Activated T-cell treated with anti-CD3 and anti-CD28 coated beads, Interleukin-2, amount 50 U/mL, for 24 hours (primary cell): ENCODE measurements at places on chromosomes 5 and 9.

DNA sequence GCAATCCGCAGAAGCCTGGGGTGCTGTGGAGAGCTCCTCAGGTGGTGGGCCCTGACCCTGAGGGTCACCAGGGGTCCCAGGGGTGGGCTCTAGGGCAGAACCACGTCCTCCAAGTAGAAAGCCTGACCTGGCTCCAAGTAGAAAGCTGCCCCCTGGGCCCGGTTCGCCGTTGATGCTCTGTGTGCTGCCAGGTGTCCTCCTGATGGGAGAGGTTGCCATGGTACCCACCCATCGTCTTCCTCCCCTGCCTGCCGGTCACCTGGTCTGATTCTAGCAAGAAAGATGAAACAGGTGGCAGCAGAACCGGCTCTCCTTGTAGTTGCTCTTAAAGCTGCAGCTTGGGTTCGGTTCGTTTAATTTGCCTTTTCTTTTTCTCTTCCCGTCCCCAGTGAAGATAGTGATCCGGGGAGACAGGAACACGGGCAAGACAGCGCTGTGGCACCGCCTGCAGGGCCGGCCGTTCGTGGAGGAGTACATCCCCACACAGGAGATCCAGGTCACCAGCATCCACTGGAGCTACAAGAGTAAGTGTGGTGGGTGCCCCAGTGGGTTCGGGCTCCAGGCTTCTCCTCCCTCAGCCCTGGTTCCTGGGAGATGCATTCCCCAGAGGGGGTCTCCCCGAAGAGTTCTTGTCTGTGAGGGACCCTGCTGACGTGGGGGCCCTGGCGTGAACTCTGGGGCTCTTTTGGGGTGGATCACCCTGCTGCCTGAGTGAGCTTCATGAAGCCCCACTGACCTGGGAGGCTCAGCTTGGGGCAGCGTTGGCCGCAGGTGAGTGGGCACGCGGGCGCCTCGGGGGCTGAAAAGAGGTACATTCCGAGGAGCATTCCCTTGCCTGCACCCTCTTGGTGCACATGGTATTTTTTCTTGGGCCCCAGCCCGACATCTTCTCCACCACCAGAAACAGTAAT is 15.6 kb downstream of the RABL6 start:
- no peak for DNase-seq

DNA sequence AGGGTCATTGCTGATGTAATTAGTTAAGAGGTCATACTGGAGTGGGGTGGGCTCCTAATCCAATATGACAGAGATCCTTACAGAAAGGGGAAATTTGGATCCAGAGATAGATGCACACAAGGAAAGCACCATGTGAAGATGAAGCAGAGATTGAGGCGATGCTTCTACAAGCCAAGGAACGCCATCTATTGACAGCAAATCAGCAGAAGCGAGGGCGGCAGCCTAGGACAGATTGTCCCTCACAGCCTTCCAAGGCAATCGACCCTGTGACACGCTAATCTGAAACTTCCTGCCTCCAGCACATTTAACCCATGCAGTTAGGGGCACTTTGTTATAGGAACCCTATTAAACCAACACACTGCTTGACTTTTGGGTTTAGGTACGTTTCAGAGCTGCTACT is 285.1 kb upstream of the DAP start:
- DNase-seq = no peak

GRCh38 chr9:86181379-86182315 is 77.8 kb downstream of the C9orf153 start:
- no peak for DNase-seq

GRCh38 chr5:81755320-81755719 is 4.4 kb upstream of the SSBP2 start:
- DNase-seq = no peak

GRCh38 chr5:154098465-154098864 is 59.7 kb downstream of the MFAP3 start:
- DNase-seq = no peak

GRCh38 chr5:174044466-174045254 is 846 bp upstream of the NSG2 start:
- no peak for DNase-seq

GRCh38 chr9:79131246-79131774 is 440.5 kb upstream of the TLE4 start:
- no peak for DNase-seq

- DNase-seq = no peak
These were observed 1174.6 kb downstream of the CDH9 start for GRCh38 chr5:25863811-25864210.

GRCh38 chr5:179115845-179116524 is 55.8 kb downstream of the ZNF354C start:
- no peak for DNase-seq

DNA sequence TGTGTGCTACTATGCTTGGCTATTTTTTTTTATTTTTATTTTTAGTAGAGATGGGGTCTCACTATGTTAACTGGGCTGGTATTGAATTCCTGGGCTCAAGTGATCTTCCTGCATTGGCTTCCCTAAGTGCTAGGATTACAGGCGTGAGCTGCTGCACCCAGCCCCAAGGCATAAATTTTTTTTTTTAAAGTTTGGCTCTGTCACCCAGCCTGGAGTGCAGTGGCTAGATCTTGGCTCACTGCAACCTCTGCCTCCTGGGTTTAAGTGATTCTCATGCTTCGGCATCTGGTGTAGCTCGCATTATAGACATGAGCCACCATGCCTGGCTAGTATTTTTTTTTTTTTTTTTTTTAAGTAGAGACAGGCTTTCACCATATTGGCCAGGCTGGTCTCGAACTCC is 70.3 kb downstream of the RAB24 start:
- no peak for DNase-seq

DNA sequence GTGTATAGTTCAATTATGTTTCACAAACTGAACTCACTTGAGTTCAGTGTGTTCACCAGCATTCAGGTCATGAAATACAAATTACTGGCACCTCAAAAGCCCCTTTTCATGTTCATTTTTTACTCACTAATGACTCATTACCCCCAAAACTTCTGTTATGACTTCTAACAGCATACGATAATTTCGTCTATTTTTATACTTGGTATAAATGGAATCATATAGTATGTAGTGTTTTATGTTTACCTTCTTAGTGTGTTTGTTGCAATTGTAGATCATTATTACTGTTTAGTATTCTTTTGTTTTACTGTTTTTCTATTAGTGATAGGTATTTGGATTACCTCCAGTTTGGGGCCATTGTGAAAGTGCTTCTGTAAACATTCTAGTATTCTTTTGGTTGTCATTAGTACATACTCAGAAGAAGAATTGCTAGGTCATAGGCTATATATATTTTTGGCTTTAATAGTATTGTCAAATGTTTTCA is 33.4 kb downstream of the DDX4 start:
- DNase-seq = no peak

DNA sequence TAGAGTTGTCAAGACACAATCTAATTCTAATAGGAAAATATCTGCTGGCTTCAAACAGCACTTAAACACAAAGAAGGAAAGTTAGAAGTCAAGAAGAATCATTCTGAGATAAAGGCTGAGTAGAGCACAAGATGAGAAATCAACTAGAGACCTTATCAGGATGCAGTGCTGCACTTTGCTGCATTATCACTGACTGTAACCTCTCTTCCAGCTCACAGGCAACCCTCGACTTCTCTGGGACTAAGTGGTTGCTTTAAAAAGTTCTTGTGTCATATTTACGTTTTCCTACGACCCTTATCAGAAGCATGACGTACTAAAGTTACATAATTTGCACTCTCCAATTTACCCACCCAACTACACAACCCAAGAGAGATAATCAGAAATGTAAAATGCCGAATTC is 176.1 kb downstream of the MLLT3 start:
- DNase-seq = no peak

- no peak for DNase-seq
These were observed 29.4 kb downstream of the SH3RF2 start for GRCh38 chr5:145965804-145966203.

DNA sequence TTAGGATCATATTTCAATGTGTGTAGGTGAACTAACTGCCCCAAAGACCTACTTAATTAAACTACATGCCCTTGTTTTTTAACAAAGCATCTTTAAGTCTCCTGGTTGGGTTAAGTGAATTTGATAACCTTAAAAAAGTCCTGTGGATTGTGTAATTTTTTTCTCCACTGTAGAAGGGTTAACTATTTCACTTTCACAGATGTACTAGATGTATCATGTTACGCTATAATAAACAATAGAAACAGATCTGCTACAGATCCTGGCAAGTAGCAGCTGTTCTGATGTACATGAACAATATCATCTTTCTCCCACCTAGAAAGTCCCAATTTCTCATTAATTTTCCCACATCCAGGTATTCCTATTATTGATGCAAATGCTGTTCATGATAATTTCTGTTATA is 18.9 kb downstream of the KIF24 start:
- no peak for DNase-seq

GRCh38 chr9:19513671-19514275 is 105.0 kb downstream of the ACER2 start:
- DNase-seq = no peak

GRCh38 chr9:136074706-136075105 is 20.4 kb downstream of the NACC2 start:
- no peak for DNase-seq

GRCh38 chr5:150523472-150524350 is 15.8 kb downstream of the NDST1 start:
- no peak for DNase-seq

- no peak for DNase-seq
These were observed 28.8 kb upstream of the TRIM32 start for GRCh38 chr9:116658265-116658664.

DNA sequence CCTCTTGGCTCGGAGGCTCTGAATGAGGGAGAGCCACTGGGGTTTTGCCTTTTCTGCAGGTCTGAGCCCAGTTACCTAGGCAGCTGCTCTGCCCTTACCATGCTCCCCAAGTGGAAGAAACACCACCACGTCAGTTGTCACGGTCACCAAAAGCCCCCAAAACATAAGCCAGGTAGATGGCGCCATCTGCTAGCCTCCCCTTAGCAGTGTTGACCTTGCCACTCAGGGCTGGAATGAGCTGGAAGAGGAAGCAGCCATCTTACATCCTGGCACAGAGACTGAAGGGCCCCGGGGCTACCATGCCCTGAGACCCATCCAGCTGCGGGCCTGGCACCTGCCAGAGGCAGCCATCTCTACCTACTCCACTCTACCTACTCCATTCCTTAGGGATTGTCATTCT is 7.4 kb downstream of the ZER1 start:
- DNase-seq = no peak

- DNase-seq = no peak
These were observed 22.3 kb upstream of the ALDH1B1 start for GRCh38 chr9:38370176-38370575.

GRCh38 chr5:40074826-40075225 is 604.9 kb upstream of the PTGER4 start:
- DNase-seq = no peak

DNA sequence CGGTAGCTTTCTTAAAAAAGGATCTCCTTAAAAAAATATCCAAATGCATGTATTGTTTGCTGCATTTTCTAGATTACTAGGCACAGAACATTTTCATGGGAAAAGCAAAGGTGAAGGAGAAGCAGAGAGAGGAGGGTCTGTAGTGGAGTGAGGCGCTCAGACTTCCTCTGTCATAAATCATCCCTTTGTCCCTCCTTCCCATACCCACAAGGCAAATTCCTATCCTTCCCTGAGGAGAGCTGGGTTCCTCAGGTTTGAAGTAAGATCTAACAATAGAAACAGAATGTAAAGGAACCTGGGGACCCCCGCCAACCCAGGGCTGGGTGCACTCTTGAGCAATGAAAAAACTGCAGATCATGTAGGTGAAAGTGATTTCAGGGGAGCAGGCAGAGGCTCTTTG is 149.2 kb upstream of the ANKH start:
- DNase-seq = no peak

DNA sequence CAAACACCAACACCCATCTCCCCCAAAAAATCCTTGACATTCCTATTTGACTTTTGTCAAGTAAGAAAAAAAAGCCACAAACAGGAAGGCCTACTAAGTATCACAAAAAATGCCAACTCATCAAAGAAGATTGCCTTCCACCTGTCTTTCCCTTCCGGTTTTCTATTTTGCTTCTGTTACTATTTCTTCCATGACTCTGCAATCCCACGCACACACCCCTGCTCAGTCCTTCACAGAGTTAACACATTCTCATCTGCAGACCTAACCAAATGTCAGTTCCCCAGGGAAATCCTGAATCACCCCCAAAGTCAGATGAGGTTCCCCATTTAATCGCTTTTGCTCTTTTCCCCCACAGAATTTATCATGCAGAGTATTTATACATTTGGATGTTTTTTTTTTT is 15.1 kb downstream of the LPAR1 start:
- no peak for DNase-seq

DNA sequence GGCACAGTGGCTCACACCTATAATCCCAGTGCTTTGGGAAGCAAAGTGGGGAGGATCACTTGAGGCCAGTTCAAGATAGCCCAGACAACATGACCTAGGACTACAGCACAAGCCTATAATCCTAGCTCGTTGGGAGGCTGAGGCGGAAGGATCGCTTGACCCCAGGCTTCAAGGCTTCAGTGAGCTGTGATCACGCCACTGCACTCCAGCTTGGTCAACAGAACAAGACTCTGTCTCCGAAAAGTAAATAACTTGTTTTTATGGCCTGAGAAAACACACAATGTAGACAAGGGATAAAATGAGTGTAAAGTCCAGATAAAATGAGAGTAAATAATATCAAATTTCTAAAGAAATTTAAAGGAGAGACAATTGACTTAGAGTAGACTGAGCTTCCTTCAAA is 26.3 kb downstream of the SHLD3 start:
- no peak for DNase-seq

DNA sequence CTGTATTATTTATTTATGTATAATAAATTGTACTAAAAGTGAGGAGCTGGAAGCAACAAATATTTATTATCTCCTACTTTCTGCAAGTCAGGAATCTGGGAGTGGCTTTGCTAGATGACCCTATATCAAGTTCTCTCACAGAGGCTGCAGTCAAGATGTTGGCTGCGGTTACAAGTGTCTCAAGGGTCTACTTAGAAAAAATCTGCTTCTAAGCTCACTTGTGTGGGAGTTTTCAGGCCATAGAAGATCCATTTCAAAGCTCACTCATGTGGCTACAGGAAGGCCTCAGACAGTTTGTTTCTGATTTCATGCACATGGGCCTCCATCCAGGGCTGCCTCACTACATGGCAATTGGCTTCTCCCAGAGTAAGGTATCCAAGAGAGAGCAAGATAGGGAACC is 551.1 kb downstream of the CAAP1 start:
- DNase-seq = no peak

DNA sequence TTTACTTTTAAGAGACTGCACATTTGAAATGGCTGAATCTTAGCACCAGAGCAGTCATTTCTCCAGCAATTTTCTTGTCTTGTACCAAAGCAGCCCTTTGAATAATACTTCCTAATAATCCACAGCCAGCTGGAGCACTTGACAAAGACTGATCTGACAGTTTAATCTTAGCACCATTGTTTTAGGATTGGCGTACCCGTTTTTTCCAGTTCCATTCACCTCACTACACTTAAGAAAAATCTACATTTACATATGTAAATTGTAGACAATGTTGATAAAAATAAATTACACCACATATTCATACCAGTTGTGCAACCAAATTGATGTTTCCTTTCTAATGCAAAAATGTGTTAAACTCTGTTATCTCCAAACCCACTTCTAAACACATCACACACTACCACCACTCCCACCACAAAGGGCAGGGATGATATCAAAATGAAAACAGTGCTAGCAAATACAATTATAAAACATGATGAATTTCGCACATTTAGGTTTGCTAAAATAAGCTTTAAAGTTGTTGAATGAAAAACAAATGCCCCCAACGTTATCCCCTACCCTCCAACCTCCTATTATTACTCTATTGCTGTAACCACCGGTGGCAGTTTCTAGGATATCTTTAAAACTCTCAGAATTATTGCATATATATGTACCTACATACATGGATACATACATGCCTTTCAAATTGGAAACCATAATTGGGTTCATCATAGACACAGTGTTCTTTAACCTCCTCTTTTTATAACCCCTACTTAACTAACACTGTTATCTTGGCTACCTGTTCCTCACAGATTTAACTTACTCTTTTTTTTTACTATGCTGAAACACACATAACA is 21.5 kb downstream of the SERINC5 start:
- DNase-seq = no peak
